ENCODE measurements at places on chromosomes 3 and 15.

DNA sequence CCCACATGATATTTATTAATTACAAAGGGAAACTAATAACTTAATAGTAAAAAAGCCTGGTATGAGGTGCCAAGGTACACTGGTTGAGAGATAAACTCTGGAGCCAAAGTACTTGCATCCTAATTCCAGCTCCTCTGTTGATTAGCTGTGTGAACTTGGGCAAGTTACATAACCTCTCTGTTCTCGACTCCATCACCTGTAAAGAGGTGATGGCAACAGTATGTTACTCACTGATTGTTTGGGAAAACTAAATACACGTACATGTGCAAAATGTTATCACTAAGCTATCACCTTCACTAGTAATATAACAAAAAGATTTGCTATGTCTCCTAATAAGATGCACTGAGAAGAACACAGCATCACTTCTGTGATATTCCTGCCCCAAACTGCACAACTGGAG is 206.4 kb downstream of the MEX3B start:
- no peak for DNase-seq

DNA sequence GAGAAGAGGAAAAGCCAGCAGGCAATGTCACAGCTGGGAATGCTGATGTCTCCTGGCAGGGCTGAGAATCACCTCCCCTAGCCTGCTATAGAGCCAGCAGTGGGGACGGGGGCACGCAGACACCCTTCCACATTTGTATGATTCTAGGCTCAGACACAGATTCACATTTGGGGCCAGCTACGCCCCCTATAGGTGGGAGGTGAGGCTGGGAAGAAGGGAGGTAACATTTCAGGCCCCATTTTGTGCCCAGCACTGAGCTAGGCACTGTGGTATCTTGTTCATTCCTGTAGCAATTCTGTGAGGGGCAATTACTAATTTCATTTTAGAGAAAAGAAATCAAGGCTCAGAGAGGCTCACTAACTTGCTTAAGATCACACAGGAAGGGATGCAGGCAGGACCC is 15.9 kb upstream of the ACAD9 start:
- DNase-seq: no peak

- no peak for DNase-seq
Measured at GRCh38 chr15:76057332-76058000, 2.3 kb upstream of the TMEM266 start.

GRCh38 chr15:95644100-95644875 is 686.2 kb upstream of the NR2F2 start:
- no peak for DNase-seq

GRCh38 chr3:183313351-183313750 is 60.3 kb downstream of the B3GNT5 start:
- DNase-seq: no peak

DNA sequence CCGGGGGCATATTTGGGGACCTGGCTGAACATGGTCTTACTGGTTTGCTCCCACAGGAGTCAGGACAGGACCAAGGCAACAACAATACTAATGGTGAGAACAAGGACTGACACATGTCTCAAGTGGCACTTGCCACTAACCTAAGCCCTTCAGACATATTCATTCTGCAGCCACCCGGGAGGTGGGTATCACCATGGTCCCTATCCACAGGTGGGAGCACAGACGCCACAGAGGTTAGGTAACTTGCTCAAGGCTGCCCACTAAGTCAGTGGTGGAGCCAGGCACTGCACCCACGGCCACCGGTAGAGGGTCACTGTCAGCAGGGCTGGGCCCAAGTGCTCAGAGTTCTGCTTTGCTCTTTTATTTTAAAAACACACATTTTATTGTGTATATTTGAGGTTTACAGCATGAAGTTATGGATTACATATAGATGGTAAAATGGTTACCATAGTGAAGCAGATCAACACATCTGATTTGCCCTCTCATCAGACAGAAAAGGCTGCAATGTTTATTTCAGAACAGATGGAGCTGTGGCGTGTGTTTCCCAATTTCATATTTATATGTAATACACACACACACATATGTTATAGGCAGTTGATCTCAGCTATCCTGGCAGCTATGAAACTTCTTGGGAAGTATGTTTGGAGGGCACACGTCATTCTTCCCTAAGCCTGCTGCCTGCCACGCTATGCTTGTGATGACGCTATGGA is 30.0 kb upstream of the SLC41A3 start:
- peak; percentile 21 for DNase-seq

DNA sequence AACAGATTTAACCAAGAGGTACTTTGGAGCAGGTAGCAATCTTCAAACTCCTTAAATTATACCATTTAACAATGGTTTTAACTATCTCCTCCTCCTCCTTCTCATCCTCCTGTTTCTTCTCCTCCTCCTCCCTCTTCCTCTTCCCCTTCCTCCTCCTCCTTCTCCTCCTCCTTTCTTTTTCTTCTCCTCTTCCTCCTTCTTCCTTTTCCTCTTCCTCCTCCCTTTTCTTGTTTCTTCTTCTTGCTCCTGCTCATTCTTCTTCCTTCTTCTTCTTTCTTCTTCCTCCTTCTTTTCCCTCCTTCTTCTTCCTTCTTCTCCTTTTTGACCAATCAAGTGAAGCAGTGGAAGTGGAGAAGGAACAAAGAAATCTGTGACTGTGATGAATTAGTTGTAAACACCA is 14.1 kb downstream of the PATL2 start:
- DNase-seq: no peak

- no peak for DNase-seq
Measured at GRCh38 chr15:68285259-68285980, 7.9 kb downstream of the FEM1B start.

GRCh38 chr3:25663869-25664811 is 567 bp downstream of the TOP2B start:
- peak; percentile 23 for DNase-seq

- DNase-seq: no peak
Measured at GRCh38 chr3:46481636-46482035, 16.1 kb upstream of the RTP3 start.

GRCh38 chr3:50487181-50487580 is 16.3 kb downstream of the CACNA2D2 start:
- DNase-seq: no peak

DNA sequence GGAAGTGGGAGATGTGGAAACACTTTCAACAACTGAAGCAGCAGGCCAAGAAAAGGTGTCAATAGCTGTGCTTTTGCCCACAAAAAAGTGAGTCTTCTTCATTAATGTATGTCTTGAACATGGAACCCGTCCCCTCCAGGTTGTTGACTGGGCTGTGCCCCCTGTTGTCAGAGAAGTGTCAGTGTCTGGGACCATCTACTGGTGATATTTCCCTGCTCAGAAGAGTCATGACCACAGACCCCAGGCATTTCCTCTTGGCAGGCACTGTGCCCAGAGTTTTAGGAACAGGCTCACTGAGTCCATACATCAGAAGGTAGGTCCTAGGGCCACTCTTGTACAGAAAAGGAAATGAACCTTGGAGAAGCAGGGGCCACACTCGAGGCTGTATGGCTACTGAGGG is 54.8 kb upstream of the LARS2 start:
- no peak for DNase-seq

DNA sequence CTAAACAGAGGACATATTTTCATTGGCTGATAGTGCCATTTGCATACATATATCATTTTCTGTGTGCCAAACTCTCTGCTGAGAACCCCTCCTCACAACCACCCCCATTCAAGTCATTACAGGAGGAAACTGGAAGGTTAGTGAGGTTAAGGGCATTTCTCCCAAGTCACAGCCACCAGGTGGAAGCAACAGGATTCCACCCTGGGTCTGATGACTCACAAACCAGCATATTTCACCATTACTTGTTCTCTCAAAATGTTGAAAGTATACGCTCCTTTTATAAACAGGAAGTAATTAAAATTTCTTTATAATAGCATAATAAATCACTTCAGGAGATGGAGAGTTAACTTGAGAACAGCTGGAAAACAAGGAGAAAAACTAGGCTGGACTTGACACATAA is 398.6 kb upstream of the WNT5A start:
- no peak for DNase-seq

DNA sequence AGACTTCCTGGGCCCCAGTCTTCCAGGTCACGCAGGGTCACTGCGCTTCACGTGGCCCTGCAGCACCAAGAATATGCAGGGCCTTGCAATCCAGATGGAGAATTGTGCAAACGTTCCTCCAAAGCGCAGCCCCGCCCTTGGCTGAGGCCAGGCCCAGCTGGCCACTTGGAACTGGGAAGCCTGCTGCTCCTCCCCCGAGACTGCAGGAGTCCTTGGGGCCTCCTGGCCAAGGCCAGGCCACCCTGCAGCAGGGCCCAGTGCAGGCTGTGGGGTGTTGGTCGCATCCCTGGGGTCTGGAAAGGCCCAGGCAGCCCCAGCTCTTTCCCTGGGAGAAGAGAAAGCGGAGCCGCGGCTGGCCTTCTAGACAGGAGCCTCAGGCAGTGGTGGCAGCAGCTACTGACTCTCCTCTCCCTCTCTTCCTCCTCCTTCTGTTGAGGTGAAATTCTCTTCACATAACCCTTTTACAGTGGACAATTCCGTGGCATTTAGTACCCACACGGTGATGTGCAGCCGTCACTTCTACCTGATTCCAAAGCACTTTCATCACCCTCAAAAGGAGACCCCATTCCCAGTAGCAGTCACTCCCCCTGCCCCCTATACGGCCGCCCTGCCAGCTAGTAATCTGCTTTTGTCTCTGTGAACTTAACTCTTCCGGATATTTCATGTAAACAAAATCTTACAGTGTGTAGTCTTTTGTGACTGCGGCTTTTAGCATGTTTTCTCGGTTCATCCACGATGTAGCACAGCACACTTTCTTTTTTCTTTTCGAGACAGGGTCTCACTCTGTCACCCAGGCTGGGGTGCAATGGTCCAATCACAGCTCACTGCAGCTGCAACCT is 103.9 kb downstream of the TMEM266 start:
- no peak for DNase-seq

DNA sequence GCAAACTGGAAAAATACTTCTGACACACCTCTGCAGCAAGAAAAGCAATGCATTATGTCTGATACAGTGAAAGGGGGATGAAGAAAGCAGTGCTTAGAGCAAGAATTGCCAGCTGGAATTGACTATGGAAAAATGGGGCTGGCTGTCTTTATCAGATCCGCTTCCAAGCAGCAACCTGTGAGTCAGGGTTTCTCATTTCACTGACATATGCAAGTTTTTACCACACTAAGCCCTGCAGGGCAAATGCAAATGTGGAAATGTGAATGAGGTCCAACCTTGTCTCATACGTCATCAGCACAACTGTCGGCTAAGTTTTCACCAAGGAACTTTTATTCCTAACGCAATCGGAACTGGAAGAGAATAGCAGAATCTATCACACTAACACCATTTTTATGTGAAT is 172.5 kb upstream of the GADL1 start:
- DNase-seq: peak; percentile 26

- peak; percentile 81 for DNase-seq
Measured at GRCh38 chr3:10551821-10552630, 46.6 kb upstream of the ATP2B2 start.

- DNase-seq: no peak
Measured at GRCh38 chr15:58522865-58523264, 91.1 kb downstream of the LIPC start.

DNA sequence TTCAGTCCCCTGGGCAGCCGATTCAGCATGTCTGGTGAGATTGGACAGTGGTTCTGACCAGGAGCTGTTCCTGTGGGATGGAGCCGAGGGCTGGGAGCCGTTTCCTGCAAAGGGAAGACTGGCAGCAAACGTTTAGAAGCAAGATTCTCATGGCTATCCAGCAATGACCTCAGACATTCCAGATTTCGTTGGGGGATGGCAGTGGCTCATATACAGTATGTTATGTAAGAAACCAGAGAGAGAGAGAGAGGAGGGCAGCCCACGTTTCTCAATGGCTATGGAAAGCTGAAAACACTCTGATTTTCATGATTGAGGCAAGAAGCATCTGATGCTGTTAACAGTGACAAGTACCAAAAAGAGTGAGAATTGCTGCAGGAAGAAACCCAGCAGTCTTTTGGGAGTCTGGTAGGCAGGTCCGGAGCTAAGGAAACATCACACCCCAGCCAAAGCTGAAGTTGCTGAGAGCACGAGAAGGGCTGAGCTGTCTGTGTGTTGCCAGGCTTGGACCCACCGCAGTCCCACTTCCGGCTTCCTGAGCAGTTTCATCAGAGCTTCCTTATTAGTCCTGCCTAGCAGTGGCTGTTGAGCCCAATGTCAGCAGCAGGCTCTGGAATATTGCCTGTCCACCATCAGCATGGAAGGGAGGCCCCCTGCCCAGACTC is 25.6 kb upstream of the VPS8 start:
- peak; percentile 61 for DNase-seq

DNA sequence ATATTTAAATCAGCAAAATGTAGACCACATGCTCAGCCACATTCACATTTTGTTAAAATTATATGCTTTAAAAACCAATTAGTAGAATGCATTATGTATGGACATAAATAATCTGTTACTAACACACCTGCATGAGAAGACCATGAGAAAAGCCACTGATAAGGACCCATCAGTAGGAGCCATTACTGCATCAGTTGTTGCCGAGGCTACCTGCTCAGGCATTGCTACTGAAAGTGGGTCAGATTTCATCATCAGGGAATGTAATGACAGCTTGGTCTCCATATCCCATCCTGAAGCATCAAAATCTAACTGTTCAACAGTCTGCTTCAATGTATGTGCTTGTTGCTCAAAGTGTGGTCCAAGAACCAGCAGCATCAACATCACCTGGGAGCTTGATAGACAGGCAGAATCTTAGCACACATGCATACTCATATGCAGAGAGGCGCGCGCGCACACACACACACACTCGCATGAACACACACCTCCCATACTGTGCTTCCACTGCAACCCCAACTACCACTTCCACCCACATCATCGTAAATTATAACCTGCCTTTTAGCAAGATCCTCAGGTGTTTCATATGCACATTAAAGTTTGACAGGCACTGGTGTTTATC is 72.4 kb upstream of the FOXB1 start:
- DNase-seq: no peak

DNA sequence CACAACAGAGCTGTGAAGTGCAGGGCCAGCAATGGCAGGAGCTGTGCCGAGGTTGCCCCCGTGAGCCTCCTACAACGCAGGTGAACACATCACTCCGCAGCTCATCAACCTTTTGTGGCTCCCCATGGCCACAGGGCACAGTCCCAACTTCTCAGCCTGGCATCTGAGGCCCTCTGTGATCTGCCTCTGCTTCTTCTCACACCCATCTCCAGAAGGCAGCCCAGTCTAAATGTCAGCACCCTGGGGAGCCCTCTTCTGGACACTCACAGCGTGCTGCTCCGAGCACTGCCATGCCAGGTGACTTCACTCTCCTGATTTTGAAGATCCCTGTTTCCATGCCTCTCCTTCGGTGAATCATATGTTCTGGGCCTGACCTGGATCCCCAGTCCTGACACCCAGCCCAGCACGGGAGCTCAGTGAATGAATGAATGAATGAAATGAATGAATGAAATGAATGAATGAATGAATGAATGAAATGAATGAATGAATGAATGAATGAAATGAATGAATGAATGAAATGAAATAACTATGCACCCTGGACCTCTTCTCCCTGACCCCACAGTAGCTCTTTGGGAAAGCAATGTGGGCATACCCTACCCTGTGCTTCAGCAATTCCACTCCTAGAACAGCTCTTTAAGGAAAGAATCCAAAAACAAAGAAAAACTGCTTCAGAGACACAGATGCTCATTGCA is 17.9 kb upstream of the SKIC8 start:
- DNase-seq: no peak
